ENCODE measurements at places on chromosomes 3 and 15. TPM values are rescaled to one million over a fixed set of nuclear protein-coding genes. Genes with fewer than 3 reads are reported as not detected.

Gene TEX55
- total RNA-seq: not detected

Gene MASP1
- not detected for total RNA-seq

Gene MINAR1
- 0.25 TPM for total RNA-seq

Gene ACP3
- total RNA-seq: 0.78 TPM

Gene CCR9
- total RNA-seq: not detected

Gene GPR176
- total RNA-seq: 49.1 TPM

Gene POC1A
- 21.9 TPM for total RNA-seq

Gene NCK1
- 27.6 TPM for total RNA-seq

GRCh38 chr3:47533996-47534454, 20.5 kb upstream of the ELP6 start:
- DNase-seq: no peak

- no peak for DNase-seq
Observed at GRCh38 chr3:42721690-42722089, 19.1 kb upstream of the HHATL start.

DNA sequence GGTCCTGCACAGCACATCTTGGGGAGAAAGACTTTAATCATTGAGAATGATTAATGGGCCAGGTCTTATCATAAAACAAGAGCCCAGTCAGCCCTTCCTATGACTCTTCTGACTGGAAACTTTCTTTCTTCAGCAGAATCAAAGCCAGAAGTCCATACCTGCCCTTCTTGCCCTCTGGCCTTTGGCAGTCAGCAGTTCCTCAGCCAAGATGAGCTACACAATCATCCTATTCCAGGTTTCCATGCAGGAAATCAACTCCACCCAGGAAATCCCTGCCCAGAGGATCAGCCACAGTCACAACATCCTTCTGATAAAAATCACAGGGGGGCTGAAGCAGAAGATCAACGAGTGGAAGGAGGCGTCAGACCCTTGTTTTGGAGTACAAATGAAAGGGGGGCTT, 26.9 kb downstream of the ZNF589 start:
- DNase-seq: peak; percentile 46

DNA sequence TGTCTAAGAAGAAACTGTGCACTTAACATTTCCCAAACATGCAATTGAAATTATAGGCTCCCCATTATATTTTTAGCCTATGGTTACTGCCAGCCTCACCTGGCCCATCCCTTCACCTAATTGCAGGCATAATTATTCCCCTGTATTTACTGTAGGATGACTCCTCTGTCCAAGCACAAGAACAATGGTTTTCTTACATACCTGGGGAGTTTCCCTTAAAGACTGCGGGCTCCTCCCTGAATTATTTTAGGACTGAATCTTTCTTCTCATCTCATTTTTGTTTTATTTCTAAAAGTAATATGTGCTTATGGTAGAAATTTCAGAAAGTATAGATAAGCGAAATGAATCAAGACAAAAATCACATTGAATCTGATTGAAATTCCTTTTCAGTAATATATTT, 11.4 kb downstream of the TM4SF1 start:
- no peak for DNase-seq

GRCh38 chr15:31461911-31462480, 135.4 kb downstream of the KLF13 start:
- no peak for DNase-seq

- DNase-seq: no peak
Observed at GRCh38 chr3:59404851-59405250, 355.0 kb upstream of the CFAP20DC start.

DNA sequence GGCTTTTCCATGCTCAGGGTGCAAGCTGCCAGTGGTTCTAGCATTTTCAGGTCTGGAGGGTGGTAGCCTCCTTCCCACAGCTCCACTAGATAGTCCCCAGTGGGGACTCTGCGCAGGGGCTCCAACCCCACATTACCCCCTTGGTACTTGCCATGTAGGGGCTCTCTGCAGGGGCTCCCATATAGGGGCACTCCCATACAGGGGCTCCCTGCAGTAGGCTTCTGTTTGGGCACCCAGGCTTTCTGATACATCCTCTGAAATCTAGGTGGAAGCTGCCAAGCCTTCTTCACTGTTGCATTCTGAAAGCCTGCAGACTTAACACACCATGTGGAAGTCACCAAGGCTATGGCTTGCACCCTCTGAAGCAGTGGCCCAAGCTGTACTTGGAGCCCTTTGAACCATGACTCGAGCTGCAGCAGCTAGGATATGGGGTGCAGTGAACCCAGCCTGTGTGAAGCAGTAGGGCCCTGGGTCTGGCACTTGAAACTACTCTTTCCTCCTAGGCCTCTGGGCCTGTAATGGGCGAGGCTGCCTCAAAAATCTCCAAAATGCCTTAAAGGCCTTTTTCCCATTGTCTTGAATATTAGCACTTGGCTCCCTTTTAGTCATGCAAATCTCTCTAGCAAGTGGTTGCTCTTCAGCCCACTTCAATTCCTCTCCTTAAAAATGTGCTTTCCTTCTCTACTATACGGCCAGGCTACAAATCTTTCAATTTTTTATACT, 96.4 kb downstream of the TPRA1 start:
- DNase-seq: no peak

- DNase-seq: no peak
Observed at GRCh38 chr15:101058735-101059134, 139.6 kb downstream of the LRRK1 start.

- DNase-seq: peak; percentile 30
Observed at GRCh38 chr15:99692825-99693224, 40.4 kb downstream of the LYSMD4 start.

DNA sequence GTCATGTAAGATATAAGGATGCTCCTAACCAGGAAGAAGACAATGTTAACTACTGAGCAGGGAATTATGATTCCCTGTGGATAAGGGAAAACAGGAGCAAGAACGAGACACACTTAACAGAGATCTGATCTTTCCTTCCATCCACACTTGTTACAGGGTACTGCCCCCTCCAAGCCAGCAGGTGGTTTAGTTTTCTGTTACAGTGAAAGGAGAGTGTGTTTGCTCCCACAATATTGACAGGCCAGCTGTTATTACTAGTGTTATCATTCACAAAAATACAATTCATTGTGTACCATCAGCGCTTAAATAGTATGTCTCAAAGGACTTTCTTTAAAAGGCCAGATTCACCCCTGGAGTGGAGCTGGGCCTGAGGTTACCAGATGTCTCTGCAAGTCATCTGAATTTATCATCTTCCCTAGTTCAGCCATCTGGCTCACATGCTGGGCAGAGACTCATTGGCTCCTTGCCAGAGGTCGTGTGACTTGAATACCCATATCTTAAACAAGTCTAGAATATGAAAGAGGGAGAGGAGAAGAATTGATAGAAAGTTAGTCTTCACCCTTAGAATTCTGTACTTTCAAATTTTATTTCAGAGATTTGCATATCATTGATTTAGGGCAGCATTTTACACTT, 16.8 kb upstream of the FMN1 start:
- no peak for DNase-seq

DNA sequence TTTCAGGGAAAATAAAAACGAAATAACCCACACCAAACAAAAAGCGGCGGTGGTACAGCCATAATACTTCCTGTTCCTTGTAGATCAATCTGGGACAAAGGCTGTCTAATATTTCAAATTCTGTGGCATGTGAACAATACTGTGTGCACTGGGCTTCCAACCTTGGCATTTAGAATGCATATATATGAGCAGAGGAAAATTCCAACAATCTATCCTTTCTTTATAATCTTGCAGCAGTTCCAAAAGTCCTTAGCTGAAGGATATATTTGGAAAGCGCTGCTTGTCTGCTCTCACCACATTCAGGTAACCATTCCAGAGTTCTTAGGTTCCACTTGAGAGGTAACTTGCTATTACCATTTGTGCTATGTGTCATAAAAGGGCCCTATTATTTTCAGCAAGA, 231.8 kb downstream of the RBMS3 start:
- DNase-seq: no peak

DNA sequence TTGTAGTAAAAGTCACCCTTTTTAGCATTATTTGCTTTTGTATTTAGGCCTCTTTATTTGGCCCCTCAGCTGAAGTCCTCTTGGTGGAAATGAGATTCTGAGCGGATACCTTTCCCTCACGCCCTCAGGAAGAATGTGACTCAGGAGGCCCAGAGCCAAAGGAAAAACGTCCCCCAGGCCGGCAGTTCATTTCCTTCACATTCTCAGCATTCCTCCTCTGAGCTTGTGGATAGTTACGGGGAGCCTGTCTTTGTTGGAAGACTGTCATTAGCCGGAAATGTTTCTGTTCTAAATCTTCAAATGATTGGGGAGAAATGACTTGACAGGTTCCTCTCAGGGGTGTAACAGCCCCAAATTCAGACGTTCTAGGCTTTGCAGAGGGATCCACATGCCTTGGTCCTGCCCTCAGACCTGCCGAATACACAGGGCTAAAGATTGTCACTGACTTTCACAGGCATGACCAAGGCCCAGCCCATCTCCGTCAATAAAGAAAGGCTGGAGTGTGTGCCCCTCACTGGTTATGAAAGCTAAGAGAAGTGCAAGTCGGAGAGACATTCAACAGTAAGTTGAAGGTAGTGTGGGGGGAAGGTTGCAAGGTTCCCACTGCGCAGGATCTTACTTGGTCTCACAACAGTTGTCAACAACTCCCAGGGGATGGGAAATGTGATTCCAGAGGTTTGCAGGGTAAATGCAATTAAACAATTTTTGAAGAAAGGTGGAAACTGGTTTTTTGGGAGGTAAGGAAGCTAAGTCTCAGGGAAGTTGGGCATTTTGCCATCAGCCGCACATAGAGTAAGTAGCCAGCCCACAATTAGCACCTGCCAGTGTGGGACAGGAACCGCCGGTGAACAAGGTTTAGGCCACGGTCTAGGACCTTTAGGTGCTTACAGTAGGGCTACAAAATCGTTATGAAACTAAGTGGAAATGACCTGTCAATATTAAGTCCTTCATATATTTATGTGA, 39.7 kb upstream of the MYZAP start:
- DNase-seq: peak; percentile 80

Data from foreskin keratinocyte (primary cell).